Right forelimb (tissue), 1 donor: ENCODE measurements at places on chromosomes 12 and 14.
A peak's percentile ranks its signal among the peaks of the same experiment; 100 is the strongest.

- no peak for DNase-seq
Observed at GRCh38 chr12:119602734-119603094, 9.1 kb downstream of the TMEM233 start.

- DNase-seq, result no peak
Observed at GRCh38 chr14:90136904-90137303, 75.1 kb downstream of the KCNK13 start.

- DNase-seq, result no peak
Observed at GRCh38 chr12:2669560-2669959, 125.2 kb upstream of the FKBP4 start.

DNA sequence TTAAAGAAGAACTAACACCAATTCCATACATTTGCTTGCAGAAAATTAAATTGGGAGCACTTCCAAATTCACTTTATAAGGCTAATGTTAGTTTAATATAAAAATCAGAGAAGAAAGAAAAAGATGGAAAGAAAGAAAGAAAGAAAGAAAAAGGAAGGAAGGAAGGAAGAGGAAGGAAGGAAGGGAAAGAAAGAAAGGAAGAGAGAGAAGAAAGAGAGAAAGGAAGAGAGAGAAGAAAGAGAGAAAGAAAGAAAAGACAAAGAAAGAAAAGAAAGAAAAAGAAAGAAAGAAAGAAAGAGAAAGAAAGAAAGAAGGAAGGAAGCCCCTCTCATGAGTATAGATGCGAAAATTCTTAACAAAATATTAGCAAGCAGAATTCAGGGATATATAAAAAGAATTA, 267.7 kb downstream of the RPAP3 start:
- no peak for DNase-seq

- DNase-seq, result no peak
Observed at GRCh38 chr12:17992002-17992656, 97.9 kb downstream of the RERGL start.

- peak; percentile 82 for DNase-seq
Observed at GRCh38 chr14:92922883-92923743, at the start of gene CHGA. Gene CHGA, plus strand, starts transcription at chr14:92923150. Its CDS starts 210 bp downstream, at chr14:92923360.

DNA sequence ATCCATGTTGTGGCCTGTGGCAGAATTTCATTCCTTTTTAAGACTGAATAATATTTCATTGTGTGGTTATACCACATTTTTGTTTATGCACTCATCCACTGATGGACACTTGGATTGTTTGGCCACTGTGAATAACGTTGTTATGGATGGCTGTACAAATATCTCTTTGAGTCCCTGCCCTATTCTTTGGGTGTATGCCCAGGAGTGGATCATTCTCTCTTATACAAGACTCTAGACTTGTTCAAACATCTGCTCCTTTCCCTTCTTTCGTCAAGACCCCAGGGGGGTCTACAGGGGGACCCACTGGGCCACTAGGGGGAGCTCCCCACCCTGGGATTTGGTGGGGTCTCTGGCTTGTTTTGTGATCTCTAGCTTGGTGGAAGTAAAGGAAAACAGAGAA, 77.4 kb downstream of the FBXL14 start:
- no peak for DNase-seq

GRCh38 chr14:65496178-65496993, 83.9 kb downstream of the FUT8 start:
- no peak for DNase-seq

- no peak for DNase-seq
Observed at GRCh38 chr12:51238037-51238509, 553 bp upstream of the DAZAP2 start.

GRCh38 chr14:74459289-74459946, 33.4 kb upstream of the SYNDIG1L start:
- DNase-seq, result no peak
